ENCODE measurements at places on chromosomes 2 and 18.

DNA sequence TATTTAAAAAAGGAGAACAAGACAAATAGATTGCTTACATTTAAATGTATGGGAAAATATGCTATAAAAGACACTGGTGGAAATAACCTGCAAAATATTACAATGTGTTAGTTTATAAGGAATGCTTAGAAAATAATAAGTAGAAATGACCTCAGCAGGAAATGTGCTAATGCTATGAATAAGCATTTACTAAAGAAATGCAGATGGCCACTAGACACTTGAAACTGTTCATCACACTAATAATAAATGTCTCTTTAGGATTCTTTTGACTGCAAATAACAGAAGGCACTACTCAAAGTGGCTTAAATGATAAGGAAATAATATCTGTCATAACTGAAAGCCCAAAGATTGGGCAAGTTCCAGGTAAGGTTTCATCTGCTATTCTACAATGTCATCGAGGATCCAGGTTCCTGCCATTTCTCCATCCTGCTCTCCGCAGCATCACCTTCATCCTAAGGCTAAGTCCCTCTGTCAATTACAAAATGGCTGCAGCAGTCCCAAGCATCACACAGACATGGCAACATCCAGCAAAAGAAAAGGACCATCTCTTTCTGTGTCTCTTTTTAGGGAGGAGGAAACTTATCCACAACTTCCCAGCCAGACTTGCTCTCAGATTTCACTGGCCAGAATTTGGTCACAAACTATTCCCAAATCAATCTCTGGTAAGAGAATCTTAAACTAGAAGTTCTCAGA, 21.9 kb downstream of the METTL8 start:
- DNase-seq = peak; percentile 65

DNA sequence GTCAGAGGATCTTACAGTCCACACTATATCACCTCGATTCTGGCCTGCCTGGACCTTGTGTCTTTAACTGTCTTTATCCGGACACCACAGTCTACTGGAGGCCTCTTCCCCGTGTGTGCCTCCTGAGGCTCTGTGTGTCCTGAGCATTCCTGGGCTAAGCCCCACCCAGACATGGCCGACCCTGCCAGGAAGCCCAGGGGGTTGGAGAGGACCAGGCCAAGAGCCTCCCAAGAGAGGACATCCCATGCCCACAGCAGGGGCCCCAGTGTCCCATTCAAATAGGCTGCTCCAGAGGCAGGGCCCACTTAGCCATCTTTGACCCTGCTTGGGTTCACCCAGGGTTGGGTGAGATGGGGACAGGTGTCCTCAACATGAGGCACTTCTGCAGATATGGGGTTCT, 84.7 kb upstream of the OTOS start:
- no peak for DNase-seq

DNA sequence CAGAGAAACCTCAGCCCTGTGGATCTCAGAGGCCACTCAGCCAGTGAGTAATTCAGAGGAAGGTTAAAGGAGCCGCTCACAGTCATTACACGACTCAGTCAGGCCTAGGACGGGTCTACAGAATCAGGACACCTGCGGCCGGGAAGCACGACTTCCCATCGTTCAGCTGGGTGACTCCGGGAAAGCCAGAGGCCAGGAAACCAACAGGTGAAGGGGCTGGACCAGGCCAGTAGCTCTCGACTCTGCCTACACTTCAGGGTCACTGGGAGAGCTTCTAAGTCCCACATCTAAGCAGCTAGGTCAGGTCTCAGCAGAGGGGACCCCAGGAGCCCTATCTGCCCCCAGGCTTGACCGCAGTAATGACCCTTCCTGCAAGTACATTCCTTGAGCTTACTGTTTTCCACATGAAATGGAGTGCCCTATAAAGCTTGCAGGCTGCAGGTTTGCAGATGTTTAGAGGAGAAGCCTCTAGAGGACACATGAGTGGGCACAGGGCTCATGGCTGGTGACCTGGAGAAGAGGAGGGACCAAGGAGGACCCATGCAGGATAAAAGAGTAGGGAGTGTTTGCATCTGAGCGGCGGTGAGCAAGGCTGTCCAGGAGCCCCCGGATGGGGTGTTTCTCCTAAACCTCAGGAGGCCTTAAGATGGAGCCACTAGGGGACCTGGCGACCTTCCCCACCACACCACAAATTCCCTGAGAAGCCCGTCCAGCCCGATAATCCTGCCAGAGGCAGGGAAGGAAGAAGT, 9.5 kb downstream of the DIPK1C start:
- DNase-seq = no peak

- DNase-seq = no peak
These were observed 486.5 kb upstream of the ACVR2A start for GRCh38 chr2:147358375-147358774.

All from EH (cell line).